ENCODE measurements at places on chromosomes 16 and 17. TPM values are rescaled to one million over a fixed set of nuclear protein-coding genes. Genes with fewer than 3 reads are reported as not detected.
A peak's percentile ranks its signal among the peaks of the same experiment; 100 is the strongest.

Gene SCN4A
- 1.3 TPM for polyA plus RNA-seq

DNA sequence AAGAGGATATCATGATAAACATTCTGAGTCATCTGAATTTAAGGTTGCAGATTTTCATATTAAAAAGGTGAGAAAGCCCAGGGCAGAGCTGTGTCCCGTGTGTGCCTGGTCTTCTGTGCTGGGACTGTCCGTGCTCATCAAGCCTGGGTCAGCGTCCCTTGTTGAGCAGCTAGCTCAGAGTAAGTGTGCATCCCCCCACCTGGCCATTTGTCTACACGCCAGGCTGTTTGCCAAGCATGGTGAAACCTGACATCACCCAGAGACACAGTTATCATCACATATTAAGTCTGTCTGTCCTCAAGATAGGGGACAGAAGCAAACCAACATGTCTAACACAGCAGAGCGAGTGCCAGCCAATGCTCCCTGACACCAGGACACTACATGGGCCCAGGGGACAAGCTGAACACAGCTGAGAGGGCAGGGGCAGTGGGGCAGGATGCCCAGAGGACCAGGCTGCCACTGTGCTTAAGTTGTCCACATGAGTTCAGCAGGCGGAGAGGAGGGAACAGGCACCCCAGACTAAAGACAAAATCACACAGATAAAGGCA is 57.9 kb upstream of the CNEP1R1 start:
- DNase-seq: no peak

- no peak for DNase-seq
Measured at GRCh38 chr17:75316253-75316652, 27.0 kb upstream of the SLC25A19 start.

Gene LPCAT2
- polyA plus RNA-seq: 10.0 TPM

GRCh38 chr16:58940609-58941008 is 206.5 kb upstream of the GOT2 start:
- DNase-seq: no peak

- DNase-seq: no peak
Measured at GRCh38 chr16:49009204-49009603, 272.4 kb downstream of the CBLN1 start.

- no peak for DNase-seq
Measured at GRCh38 chr17:5249615-5250014, 15.0 kb upstream of the SCIMP start.

DNA sequence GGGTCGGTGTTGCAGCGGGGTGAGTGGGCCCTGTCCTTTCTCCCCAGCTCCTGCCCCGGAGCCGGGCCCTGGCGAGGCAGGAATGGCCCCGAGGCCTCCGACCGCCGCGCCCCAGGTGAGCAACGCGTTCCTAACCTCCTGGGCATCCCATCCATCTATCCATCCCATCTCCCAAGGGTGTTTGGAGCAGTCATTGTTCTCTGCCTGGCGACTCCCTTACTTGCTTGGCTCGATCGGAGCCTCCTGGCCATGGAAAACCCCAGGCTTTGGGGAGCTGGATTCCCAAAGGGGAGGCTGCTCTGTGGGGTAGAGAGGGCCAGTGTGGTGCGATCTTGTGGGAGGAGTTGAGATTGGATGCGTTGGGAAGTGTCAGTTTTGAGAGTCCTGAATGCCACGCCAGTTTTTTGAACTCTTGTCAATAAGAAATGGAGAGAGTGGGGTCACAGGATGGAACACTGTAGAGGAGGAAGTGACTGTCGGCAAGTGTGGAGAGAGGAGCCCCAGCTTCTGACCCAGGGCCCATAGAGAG is 684 bp downstream of the ZFP90 start:
- DNase-seq: no peak

DNA sequence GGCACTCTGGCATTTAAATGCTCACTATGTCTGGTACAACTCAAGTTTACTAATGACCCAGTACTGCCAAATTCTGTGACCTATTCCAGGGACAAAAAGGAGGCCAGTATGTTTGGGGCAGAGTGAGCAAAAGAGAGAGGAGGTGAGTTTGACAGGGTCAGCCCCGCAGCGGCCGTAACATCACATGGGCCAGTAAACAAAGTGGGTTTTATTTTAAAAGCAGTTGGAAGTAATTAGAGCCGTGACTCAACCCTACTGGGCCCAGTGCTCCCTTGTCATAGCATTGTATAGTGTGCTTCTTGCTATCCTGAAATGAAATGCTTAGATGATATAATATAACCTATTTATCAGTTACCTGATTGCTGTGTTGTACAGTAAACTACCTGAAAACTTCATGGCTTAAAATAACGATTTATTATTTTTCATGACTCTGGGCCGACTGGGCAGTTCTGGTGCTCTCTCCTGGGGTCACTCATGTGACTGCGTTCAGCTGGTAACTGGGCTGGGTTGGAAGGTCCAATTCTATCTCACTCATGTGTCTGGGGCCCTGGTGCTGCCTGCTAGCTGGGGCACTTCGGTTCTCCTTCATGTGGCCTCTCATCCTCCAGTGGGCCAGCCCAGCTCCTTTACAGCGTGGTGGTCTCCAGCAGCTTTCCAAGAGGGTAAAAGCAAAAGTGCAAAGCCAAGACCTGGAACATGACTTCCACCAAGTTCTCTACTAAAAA is 27.4 kb downstream of the IQCK start:
- no peak for DNase-seq

Gene ALOX15
- 0.49 TPM for polyA plus RNA-seq

DNA sequence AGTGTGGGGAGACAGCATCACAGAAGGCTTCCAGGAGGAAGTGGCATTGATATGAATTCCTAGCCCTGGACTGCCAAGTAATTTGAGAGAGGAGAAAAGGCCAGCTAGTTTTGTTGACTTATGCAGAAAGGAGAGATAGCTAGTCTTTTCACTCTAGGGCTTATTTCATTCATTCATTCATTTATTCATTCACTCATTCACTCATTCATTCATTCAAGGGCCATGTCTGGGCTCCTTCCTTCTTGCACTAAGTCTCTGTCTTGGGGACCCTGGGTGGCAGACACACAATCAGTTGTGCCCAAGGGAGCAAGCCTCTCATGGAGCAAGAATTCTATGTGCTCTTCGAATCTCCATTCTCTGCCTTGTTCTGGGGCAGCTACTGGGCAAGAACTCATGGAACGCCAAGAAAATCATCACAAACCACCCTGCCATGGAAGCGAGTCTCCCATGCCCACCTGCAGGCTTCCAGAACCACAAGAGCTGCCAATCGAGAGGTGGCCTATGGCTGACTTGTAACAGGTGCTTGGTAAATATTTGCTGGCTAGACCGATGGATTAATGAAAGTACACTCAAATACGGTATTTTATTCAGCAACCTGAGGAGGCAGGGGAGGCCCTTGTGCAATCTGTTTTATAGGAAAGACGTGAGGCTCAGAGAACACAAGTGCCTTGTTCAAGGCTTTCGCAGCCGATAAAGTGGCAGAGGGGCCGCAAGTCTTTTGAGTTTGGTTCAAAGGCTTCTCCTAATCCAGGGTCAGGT is 223.6 kb downstream of the XYLT1 start:
- no peak for DNase-seq

DNA sequence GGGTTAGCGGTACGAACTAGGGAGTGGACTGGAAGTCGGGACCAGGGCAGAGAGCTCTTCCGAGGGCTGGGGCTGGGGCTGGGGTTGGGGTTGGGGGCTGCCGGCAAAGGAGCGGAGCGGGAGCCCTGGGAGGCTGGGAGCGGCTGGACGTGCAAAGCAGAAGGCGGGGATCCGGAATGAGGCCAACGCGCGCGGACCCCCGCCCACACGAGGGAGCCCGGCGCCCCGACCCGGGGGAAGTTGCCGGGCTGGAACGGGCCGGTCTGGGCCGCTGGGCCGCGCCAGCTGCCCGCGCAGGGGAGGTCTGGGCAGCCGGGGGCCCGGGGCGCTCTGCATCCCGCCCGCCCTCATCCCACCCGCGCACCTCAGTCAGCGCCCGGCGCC is 323 bp downstream of the ST3GAL2 start:
- no peak for DNase-seq

DNA sequence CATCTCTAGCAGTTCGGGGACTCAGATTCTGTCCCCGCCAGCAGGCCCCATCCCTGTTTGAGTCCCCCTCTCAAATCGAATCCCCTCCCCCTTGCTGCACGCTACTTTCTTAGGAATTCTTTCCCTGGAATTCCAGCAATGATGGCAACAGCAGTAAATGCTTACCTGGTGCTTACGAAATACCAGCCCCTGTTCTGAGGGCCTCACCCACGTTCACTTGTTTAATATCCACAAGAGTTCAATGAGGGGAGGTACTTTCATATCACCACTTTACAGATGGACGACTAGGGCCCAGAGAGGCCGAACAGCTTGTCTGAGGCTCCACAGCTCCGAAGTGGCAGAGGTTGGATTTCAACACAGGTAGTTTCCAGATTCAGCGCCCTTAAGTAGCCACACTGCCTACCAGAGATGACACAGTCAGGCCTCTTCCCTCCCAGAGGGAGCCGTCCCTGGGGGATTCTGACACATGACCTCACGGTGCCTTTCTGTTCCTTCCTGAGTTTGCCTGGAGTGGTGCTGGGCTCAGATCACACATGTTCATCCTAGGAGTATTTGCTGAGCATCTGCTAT is 120.7 kb upstream of the GSE1 start:
- DNase-seq: no peak

- DNase-seq: no peak
Measured at GRCh38 chr17:49881054-49881402, 33.2 kb upstream of the TAC4 start.

Gene SLFN14
- polyA plus RNA-seq: 0.31 TPM

- DNase-seq: no peak
Measured at GRCh38 chr17:40122136-40122998, 596 bp downstream of the MSL1 start.

- no peak for DNase-seq
Measured at GRCh38 chr17:17424552-17424951, 52.2 kb upstream of the MED9 start.

Gene ZC3H7A
- polyA plus RNA-seq: 113 TPM

GRCh38 chr16:6836766-6837165 is 495.9 kb upstream of the RBFOX1 start:
- DNase-seq: no peak

GRCh38 chr16:66894055-66894454 is 13.7 kb downstream of the PDP2 start:
- no peak for DNase-seq

DNA sequence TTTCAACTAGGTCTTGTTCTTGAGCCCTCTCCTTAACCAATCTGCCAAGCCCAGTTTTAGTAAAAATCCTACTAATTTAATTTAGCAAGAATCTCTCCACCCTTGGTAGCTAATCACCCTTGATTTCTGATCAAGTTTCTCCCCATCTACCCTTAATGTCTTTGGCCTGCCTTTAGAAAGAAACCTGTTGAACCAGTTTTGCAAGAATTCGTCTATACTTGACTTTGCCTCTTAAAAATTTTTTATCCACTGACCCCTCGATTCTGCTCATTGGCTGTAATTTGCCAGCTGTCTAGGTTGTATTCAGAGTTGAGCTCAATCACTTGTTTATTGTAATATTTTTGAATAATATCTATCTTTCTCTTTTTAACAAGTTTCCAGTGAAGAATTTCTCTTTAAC is 1138.5 kb downstream of the CDH11 start:
- peak; percentile 11 for DNase-seq

DNA sequence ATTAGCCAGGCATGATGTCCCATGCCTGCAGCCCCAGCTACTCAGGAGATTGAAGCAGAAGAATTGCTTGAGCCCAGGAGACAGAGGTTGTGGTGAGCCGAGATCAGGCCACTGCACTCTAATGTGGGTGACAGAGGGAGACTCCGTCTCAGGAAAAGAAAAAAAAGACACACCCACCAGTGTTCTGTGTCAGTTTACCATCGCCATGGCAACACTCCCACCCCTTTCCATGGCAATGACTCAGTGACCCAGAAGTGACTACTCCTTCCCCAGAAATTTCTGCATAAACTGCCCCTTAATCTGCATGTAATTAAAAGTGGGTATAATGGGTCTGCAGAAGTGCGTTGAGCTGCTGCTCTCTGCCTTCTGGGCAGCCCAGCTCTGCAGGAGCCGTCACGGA is 4.0 kb upstream of the ZC3H18 start:
- no peak for DNase-seq

DNA sequence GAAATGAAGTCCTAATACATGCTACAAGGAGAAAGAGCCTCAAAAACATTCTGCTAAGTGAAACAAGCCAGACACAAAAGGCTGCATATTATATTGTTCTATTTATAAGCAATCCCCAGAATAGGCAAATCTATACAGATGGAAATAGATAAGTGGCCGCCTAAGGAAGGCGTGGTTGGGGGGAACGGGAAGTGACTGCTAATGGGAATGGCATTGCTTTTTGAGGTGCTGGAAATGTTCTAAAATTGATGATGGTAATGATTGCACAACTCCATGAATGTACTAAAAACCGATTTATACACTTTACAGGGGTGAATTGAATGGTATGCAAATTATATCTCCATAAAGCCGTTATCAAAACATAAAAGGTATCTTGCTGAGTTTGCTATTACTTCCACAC is 67.7 kb downstream of the GAS7 start:
- DNase-seq: no peak

Measured in left renal cortex interstitium (tissue), 4 donors.